DMS79 (cell line): ENCODE measurements at places on chromosomes 6 and 20.

DNA sequence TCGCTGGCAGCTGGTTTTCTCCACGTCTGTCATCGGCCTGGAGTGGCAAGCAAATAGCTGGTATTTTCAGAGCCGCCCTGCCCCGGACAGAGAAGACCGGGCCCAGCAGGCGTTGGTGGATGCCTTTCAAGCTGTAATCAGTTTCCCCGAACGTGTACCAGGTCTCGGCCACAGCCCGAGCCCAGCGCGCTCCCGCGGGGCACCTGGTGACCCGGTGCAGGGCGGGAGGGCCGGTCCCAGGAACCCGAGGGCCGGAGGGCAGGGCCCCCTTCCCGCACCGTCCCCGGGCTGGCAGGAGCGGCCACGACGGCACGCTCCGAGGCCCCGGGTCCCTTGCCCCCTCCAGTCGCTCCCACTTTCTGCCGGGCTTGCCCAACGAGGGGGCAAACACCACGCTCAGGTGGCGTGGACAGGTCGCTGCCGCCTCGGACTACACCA, 348 bp upstream of the PYGB start:
- no peak for DNase-seq

DNA sequence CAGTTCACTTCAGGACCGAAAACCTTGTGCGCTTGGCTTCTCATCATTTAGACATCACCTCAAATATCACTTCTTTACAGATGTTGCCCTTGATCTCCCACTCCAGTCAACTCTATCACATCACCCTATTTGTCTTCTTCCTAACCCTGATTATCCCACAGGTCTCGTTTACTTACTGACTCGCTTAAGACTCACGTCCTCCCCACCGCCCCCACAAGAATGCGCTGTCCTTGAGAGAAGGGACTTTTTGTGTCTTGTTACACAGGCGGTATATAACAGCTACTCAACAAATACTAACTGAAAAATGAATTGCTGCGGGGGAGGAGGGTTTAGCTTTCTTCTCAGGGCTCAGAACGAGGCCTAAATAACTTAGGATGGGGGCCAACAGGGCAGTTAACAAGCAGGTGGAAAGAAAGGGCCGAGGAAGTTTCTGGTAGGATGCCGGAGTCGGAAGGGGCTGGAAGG, 527 bp downstream of the TOMM34 start:
- DNase-seq, result no peak

- DNase-seq, result no peak
These were observed 292.5 kb upstream of the STXBP5 start for GRCh38 chr6:146911635-146912215.

GRCh38 chr6:33718713-33719112, 7.2 kb upstream of the UQCC2 start:
- DNase-seq, result no peak

DNA sequence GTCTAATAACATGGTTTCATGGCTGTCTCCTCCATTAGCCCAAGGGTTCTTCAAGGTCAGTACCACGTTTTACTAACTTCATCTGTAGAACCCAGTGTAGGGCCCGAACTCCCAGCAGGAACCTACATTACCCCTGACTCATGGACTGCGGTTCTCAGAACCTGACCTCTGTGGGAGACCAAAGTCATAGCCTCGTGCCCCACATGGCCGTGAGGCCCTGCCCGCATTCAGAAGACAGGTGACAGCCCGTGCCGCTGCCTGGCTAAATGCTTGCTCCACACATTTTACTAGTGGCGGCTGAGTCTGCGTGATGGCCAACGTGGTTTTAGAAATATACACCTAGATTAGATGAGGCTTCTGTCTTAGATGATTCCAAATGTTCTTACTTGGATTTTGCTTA, 94.9 kb downstream of the CDH4 start:
- DNase-seq, result no peak

DNA sequence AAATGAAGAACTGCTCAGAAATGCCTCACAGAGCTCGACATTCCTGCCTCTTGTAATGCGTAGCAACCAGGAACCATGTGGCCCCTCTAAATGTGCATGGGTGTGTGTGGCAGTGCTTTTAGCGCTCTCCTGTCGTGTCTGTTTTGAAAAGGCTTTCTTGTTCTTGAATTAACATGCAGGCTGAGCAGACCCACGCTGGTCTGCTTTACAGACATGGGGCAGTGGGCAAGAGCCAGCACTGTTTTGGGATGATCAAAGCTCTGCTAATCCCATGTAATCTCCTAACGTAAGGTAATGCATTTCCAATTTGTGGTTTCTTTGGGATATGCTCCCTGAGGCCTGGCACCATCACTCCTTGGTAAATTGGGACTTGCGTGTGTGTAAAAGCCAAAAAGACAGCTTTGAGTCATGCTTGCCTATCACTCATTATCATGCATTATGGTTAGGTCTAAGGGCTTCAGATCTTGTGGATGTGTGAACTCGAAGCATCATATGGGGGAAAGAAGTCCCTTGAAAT, 11.8 kb downstream of the RIPOR2 start:
- no peak for DNase-seq
